Posterior cingulate gyrus (tissue), 11 donors: ENCODE measurements at places on chromosomes 11 and 22.

DNA sequence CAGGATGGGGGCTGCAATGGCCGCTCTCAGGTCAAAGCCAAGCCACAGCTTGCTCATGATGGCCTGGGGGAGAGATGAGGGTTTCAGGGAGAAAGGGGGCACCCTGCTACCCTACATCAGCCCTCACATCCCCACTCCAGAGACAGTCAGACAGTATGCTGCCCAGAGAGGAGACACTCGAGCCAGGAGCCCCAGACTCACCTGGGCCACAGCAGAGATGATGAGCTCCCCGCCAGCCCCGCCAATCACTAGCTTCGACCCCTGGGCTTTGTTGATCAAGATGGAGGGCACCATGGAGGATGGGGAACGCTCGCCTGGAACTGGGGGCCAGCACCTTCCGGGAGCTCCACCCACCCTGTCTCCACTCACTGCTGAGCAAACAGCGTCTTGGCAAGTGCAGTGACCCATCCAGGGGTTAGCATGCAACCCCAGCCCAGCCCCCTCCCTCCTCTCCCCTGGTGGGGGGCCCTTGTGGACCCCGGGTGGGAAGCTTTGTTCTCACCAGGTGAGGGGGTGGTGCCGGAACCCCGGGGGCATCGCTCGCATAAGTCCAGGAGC is 19.8 kb downstream of the GGT5 start:
- DNase-seq = no peak

- DNase-seq = no peak
Measured at GRCh38 chr11:63866211-63866610, 27.3 kb downstream of the MARK2 start.

- no peak for DNase-seq
Measured at GRCh38 chr11:121372028-121372427, 79.5 kb downstream of the SC5D start.

DNA sequence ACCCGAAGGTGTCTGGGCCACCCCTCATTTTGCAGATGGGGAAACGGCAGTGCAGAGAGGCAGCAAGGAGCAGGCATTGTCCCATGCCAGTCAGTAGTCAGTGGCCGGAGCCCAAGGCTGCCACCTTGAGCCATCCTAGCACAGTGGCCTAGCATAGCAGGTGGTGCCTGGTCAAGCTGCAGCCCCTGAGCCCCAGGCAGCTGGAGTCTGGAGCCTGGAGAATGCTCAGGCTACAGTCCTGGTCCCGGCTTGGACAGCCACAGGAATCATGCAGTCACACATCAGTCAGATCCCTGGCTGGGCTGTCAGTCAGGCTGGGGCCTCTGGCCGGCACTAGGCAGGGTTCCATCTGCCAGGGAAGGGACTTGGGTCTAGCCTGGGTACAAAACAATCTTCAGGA is 18.6 kb downstream of the KCNC1 start:
- peak; percentile 84 for DNase-seq

- no peak for DNase-seq
Measured at GRCh38 chr11:12076840-12077534, 33.4 kb upstream of the MICAL2 start.

DNA sequence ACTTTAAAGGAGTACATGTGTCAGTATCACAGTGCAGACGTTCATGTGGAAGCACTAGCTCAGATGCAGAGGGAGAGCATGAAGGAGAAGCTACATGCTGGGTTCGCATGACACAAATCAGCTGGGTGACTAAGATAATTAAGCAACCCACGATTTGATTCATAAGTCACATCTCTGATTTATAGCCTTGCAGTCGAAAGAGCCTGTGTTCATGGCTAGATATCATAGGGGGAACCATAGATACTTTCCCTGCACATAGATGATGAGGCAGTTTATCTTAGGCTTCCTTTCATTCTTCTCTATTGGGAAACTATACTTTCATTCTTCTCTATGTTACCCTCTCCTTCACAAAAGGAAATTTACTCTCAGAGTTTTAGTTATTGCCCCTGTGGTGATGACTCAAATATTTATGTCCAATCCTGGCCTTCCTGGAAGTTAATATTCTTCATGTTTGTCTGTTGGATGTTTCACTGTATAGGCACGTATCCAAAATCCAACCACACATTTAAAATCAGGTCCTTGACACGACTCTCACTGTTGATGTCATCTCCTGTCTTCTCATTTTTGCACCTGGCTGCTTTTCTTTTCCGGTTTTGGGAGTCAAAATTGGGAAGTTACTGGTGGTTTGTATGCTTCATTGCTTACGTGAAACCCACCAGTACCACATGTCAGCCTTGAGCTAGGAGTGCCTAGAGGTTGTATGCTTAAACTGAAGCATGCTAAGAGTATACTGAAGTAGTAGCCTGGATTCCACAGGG is 56.3 kb upstream of the SLC5A12 start:
- no peak for DNase-seq

DNA sequence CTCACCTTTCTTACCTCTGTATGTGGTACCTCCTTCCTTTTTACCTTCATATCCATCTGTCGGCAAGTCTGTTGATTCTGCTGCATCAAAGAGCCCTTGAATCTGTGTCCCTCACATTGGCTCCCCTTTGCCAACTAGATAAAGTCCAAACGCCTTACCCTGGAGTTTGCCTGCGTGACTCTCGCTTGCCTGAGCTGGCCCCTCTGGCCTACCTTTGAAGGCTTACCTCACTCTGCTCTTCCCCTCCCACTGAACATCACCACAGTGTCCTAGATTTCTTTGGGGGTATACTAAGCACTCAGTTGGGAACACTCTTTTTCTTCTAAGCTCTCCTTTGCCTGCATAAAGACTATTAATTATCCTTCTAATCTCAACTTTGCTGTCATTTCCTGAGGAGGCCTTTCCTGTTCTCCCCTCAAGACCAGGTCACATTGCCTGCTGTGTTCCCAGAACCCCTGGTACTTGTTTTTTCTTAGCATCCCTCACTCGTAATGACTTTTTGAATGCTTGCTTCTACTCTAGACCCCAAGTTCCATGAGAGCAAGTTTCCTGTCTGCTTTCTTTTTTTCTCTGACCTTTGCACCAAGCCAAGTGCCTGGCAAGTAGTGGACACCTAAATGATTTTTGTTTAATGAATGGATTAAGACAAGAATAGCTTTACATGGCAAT is 67.8 kb upstream of the ADORA2A start:
- DNase-seq = no peak

DNA sequence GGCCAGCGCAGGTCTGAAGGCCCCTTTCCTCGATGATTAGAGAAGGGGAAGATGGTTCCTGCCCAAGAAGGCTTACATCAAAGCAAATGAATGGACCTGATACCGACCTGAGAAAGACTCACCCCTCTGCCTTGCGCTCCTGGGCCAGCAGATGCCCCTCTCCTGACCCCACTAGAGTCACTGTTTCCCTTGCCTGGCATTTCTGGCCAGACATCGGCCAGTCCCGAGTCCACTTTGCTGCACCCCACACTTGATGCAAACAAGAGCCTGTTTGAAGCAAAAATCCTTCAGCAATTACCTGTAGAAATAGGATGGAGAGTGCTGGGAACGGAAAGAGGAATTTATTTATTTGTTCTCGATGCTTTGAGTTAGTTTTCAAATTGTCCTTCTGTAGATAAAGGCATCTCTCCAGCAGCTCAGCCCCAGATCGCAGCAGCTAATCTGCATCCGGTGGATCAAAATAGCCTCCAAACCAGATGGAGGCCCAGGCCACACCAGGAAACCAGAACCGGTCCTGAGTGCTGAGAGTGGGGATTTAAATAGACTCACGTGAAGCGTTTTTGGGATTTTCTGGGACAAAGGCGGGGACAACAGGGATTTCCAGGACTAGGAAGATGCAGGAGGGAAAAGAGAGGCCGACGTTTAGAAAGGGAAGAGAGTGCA is 148.6 kb downstream of the TRIM29 start:
- DNase-seq = peak; percentile 81

- DNase-seq = no peak
Measured at GRCh38 chr11:7257724-7258123, 6.0 kb downstream of the SYT9 start.

GRCh38 chr11:59176330-59176729 is 4.4 kb downstream of the DTX4 start:
- DNase-seq = no peak

DNA sequence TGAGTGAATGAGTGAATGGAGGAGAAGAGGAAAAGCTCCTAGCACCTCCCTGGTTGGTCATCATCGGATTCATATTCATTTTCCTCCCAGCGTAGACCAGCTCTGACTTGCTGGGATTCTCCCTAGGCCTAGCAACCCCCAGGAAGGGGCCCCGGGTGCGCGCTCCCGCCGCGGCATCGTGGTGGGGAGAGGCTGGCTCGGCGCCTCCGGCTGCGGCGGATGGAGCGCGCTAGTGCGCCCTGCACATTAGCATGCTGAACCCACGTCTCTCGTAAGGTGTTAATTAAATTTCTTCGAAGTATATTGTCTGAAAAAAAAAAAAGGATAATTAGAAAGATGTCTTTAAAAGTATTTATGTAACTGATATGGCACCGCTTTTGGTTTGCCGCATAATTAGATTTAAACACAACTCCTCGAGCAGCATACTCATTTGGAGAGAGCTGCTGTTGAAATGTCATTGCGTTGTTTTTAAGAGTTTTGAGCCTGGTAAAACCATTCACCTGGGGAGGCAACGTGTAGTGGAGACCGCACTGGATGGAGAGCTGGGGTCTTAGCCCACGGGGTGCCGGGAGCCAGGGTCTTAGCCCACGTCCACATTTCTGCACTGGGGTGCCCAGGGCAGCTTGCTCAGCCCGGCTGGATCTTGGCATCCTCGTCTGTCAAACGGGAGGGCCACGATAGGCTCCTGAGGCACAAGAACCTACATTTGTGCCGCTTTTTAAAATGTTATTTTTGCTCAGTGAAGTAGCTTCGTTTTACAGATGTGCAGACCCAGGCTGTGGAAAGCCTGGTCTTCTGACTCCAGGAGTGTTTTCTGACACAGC is 21.8 kb downstream of the MPPED1 start:
- DNase-seq = no peak

GRCh38 chr22:44711690-44712555 is 9.9 kb downstream of the PRR5 start:
- peak; percentile 94 for DNase-seq

GRCh38 chr22:26553056-26553752 is 36.7 kb downstream of the TPST2 start:
- DNase-seq = no peak

- DNase-seq = no peak
Measured at GRCh38 chr11:108206969-108207682, 15.3 kb downstream of the NPAT start.

- DNase-seq = no peak
Measured at GRCh38 chr11:14111496-14111895, 149.0 kb downstream of the SPON1 start.
